ENCODE measurements at places on chromosomes 11 and 22. TPM values are rescaled to one million over a fixed set of nuclear protein-coding genes. Genes with fewer than 3 reads are reported as not detected.
A peak's percentile ranks its signal among the peaks of the same experiment; 100 is the strongest.

- DNase-seq, result no peak
These were observed 74.9 kb downstream of the DEPDC5 start for GRCh38 chr22:31828739-31829138.

Gene KRTAP5-7
- not detected for polyA plus RNA-seq

DNA sequence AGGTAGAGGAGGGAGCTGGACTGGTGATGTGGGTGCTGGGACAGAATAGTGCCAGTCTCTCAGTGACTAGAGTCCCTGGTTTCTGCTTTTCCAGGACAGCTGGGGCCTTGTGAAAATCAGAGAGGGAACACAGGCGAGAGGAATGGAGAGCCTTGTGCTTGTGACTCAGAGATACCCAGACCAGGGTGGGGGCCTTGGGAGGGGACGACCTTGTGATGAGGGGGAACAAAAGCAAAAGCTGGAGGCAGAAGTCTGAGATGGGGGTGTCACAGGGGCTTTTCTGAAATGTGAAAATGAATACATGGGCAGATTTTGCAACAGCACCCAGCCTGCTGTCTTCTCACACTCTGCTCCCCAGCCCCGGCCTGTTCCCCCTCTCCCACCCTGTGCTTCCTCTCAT, 3.4 kb upstream of the NR1H3 start:
- peak; percentile 56 for DNase-seq

- DNase-seq, result no peak
These were observed 16.3 kb upstream of the WNT7B start for GRCh38 chr22:45993143-45993692.

GRCh38 chr11:134755535-134755934, 343.5 kb upstream of the B3GAT1 start:
- no peak for DNase-seq

Gene DNAJB13
- not detected for polyA plus RNA-seq

- DNase-seq, result no peak
These were observed 38.8 kb upstream of the HORMAD2 start for GRCh38 chr22:30041475-30041874.

Gene APLNR
- polyA plus RNA-seq, result 1.7 TPM

Gene DNHD1
- 4.5 TPM for polyA plus RNA-seq

GRCh38 chr22:35802885-35803284, 85.2 kb downstream of the APOL5 start:
- no peak for DNase-seq

Gene CHRNA10
- polyA plus RNA-seq, result 0.54 TPM

- no peak for DNase-seq
These were observed 699.0 kb upstream of the LUZP2 start for GRCh38 chr11:23797624-23798419.

Gene CD248
- 17.2 TPM for polyA plus RNA-seq
